Fibroblast of skin of right biceps (primary cell): ENCODE measurements at places on chromosomes 3 and 15.
A peak's percentile ranks its signal among the peaks of the same experiment; 100 is the strongest.

DNA sequence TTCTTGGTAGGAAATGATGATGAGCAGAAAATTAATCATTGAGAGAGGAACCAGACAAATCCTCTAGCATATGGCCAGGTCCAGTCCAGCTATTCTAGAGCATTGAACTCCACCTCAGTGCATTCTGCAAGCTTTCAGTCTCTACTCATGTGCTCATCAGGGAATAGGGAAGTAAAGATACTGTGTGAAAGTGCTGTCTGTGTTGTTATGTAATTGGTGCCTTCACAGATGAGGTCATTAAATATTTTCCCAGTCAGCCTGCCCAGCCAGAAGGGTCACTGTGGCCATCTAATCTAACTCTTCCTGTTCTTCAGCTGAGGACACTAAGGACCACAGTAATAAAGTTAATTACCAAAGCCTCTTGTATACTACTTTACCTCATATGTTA, 28.2 kb downstream of the C3orf62 start:
- no peak for DNase-seq

GRCh38 chr3:64921281-64922065, 233.7 kb upstream of the ADAMTS9 start:
- peak; percentile 44 for DNase-seq

- DNase-seq = no peak
Observed at GRCh38 chr3:12686096-12686495, 22.2 kb upstream of the RAF1 start.

GRCh38 chr3:127053979-127054378, 71.1 kb downstream of the PLXNA1 start:
- no peak for DNase-seq

- no peak for DNase-seq
Observed at GRCh38 chr3:149881879-149882278, 68.9 kb downstream of the RNF13 start.

GRCh38 chr15:96409215-96410138, 79.0 kb downstream of the NR2F2 start:
- DNase-seq = no peak

DNA sequence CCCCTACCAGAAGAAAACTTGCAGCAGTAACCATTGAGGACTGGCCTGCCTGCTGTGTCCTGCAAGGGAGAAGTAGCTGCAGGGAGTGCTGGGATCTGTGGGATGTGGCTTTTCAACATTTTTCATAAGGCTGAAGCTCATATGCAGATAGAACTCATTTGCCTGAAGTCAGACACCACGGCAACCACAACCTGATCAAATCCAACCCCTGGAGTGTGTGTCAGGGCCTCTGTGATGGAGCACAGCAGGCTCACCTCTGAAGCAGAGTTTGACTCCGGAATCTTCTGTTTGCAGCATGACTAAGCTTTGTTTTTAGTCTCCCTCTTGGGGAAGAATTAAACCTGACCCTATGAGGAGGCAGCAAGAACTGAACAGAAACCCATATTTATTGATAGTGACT, 508.7 kb downstream of the AGBL1 start:
- DNase-seq = no peak

DNA sequence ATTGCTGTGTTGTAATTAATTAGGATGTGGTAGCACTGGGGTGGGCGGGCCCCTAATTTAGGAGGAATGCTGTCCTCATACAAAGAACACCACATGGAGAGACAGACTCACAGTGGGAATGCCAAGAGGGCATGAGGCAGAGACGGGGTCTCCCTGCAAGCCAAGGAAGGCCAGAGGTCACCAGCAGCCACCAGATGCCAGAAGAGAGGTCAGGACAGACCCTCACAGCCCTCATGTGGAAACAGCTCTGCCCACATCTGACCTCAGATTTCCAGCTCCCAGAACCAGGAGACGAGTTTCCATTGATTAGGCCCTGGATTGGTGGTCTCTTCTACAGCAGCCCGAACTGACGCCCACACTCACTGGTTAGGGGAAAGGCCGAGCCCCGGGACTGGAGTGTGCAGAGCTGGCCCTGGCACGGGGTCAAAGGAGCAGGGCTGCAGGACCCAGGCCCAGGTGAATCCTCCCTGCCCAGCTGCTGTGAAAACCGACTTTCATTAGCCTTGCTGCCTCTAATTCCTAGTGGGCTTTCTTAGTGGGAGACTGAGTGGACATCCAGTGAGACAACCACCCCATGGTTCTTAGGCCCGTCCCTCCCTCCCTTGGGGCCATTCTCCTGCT, 43.0 kb upstream of the SLC41A3 start:
- no peak for DNase-seq

- no peak for DNase-seq
Observed at GRCh38 chr3:122903171-122903570, 108.3 kb downstream of the SLC49A4 start.

DNA sequence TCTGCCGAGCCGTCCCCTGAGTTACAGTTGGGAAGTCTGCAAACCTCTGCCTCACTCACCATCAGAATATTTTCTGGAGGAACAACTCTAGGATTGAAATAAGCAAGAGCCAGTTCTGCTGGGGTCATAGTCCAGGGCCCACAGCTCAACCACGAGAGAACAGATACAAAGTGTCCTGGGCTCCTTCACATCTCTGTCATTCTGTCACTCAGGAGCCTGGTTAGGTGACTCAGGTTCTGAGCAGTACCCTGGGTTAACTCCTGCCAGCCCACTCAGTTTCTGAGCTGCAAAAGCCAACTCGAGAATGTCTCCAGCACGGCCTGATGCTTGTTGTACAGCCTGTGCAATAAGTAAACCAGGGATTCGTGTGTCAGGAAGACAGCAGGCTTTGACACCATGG, 155.7 kb downstream of the SLCO3A1 start:
- DNase-seq = no peak

GRCh38 chr3:100261485-100261903, 702 bp downstream of the TBC1D23 start:
- no peak for DNase-seq

DNA sequence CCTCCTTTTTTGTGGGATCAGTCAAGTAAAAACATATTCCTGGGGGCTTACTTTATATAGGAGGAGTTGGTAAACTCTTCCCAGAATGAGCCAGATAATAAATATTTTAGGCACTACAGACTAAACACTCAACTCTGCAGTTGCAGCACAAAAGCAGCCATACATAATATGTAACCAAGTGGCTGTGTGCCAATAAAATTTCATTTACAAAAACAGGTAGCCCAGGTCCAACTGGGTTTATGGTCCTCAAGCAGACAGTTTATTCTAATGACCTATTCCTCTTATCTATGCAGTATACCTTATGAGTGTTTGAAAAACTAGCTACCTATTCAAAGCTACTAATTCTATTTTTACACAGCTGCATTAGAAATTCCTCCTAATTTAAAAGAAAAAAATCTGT, 61.8 kb downstream of the FAIM start:
- DNase-seq = no peak

GRCh38 chr3:184227481-184227935, 1.9 kb upstream of the VWA5B2 start:
- peak; percentile 11 for DNase-seq
